Osteocyte (in vitro differentiated cells): ENCODE measurements at places on chromosomes 7 and 10.
A peak's percentile ranks its signal among the peaks of the same experiment; 100 is the strongest.

DNA sequence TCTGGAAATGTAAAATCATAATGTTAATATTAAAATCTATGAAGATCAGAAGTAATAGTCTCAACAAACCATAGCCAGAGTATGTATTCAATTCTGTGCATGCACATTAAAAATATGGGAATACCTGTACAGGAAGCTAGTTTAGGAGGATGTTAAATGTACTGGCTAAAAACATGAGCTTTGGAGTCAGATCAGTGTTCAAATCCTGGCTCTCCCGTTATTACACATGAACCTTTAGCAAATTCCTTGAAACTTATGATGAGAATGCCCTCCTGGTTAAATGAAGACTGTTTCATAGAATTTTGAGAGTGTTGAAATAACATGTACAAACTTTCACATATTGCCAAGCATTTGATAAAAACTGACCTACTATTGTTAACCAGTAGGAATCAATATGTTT lies 4.6 kb downstream of the ARL4A start:
- no peak for DNase-seq

DNA sequence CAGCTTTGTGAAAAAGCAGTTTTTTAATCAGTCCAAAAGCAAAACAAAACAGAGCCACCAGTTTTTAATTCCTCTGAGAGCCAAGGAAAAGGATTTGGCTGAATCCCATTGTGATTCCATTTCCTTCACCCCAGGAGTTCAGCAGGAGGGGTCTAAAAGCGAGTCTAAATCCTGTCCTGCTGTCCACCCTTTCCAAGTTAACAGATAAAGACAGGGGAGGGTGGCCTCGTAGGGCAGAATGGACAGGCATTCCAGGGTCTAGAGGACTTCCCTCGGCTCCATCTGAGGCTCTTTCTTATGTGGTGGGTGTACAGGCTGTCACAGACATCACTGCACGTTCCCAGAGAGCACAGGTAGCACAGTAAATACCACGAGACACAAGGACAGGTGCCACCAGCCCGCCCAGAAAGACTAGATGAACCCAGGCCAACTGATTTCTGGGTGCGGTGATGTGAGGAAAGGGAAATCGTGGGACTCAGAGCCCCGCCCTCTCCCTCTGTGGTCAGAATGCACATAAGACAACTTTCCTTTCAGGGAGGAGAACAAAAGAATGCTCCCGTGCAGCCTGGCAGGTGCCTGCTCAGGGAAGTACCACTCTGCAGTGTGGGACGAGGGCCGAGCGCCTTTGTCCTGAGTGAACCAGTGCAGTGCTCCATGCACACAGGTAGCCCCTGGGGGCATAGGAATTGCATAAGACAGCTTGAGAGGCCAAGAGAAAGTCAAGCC lies 119.7 kb downstream of the ABLIM1 start:
- no peak for DNase-seq

- no peak for DNase-seq
Measured at GRCh38 chr7:66247380-66248078, 42.4 kb downstream of the TPST1 start.

GRCh38 chr7:84091318-84091717 lies 103.3 kb downstream of the SEMA3A start:
- DNase-seq = no peak

- DNase-seq = no peak
Measured at GRCh38 chr10:128047991-128048818, 78.0 kb downstream of the MKI67 start.

GRCh38 chr10:132806561-132807003 lies 20.6 kb upstream of the NKX6-2 start:
- no peak for DNase-seq

GRCh38 chr7:105118612-105119600 lies 104.9 kb downstream of the KMT2E start:
- no peak for DNase-seq

DNA sequence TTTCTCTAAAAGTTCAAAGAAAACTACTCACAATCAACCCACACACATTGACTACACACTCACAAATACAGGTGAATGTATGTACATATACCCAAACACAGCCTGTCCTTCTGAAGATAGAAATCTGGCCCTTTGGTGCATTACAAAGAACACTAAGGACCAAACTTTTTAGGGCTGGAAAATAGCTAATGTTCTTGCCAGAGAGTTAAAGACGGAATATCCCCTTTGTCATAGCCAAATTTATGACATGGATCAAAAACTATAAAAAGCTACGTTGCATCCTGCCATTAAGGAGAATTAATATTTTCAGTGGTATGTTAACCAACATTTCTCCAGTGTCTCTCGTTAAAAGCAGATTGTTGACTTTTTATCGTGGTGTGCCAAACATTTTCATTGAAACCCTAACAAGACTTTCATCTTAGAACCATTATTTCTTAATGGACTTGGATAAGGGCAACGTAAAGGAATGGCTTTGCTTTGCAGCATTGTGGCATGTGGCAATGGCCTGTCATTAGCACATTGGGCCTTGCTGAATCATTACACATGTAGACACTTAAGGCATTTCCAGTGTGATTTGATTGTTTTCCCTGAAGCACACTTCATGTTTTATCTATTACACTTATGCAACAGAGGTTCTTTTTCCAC lies 150.9 kb upstream of the MEOX2 start:
- no peak for DNase-seq

DNA sequence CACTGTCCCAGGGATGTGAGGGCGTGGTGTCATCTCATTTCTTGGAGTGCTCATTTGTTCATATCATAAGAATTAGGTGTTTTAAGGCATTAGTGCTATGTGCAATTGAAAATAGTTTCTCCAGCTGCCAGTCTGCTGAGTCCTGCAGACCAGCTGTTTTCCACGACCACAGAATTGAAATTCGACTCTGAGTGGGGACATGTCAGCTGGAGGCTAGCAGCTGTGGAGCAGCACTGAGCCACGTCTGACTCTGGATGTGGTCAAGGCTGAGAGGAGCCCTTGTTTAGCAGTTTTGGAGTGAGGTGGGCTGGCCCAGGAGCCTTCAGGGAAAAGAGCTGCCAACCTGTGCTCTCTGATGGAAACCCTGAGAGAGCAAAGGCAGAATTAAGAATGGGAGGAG lies 156.3 kb upstream of the GRB10 start:
- DNase-seq = no peak

DNA sequence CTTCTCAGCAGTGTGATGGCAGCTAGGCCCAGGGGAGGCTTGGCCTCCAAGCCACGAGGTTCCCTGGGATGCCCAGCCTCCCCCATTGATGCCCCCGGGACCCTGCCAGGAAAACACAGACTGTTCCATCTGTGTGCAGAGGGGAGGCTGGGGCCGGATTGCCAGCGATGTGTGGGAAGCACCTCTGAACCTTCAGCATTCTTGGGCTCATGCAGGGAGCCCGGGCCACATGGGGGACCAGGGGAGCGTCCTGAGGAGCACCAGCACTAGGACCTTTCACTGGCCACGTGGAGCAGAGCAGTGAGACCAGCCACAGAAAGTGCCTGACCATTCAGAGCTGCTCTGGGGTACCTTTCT lies 2.6 kb downstream of the IMPDH1 start:
- DNase-seq = no peak

- DNase-seq = no peak
Measured at GRCh38 chr10:70923696-70924095, 35.3 kb upstream of the PCBD1 start.

GRCh38 chr10:119290301-119291048 lies 83.1 kb downstream of the GRK5 start:
- no peak for DNase-seq

DNA sequence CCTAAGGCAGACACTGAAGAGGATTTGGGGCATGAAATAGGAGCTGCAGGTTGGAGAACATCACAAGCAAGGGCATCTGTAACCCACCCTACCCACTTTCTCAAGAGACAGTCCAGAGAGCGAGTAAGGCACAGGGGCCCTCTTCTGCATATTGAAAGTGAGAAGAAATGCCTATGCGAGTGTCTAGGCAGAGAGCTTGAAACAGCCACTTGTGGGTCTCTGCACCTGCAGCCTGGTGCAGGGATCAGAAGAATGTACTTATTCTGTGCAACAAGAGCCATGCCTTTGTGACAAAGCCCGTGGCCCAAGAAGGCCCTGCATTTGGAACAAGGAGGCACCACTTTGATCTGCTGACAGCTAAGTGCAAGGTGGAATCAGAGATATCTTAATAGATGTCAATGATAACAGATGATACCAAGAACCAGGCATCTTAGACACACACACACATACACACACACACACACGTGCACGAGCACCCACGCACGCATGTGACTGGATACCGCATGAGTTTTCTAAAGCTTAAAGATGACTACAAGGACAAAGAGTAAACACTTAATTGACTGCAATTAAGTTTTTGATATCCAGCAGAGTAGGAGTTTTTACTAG lies 89.3 kb downstream of the NPSR1 start:
- DNase-seq = no peak

DNA sequence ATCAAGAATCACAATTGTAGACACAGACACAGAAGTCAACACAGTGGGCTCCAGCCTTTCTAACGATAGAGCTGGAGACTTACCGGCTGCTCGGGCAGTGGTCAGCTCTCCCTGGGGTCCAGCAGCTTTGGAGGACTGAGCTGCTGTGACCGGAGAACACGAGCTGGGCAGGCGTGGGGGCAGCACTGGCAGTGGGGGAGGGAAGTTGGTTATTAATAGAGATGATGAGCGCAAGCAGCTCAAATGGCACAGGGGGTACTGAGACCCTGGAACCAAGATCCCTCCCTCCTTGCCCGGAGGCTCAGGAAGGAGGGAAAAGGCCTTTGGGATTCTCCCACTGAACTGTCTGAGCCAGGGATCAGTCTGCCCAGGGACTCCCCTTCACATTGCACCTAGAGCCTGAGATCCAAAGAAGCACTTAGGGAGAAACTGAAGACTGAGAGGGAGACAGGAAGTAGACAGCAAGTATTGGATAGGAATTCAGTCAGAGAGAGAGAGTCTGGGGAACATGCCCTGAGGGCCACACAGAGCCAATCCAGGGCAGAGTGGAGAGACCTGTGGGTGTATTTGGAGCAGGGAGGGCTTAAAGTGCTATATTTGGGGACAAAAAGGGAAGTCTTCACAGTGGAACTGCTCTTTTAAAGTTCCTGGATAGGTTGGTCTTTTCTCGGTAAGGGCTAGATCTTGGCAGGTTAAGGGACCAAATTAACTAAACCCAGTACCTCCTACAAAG lies at the start of gene MYOZ1:
MYOZ1 (minus strand) TSS at position 147 of the 733 bp plus-strand sequence. CDS start 1,457 bp downstream, outside the sequence.
- no peak for DNase-seq

- DNase-seq = peak; percentile 72
Measured at GRCh38 chr10:131706952-131707351, 193.9 kb upstream of the PPP2R2D start.

- no peak for DNase-seq
Measured at GRCh38 chr10:44465401-44466115, 80.7 kb upstream of the CXCL12 start.

- DNase-seq = no peak
Measured at GRCh38 chr10:124864421-124865193, 63.0 kb downstream of the ABRAXAS2 start.

GRCh38 chr10:60664859-60665258 lies 113.4 kb upstream of the CDK1 start:
- DNase-seq = no peak

DNA sequence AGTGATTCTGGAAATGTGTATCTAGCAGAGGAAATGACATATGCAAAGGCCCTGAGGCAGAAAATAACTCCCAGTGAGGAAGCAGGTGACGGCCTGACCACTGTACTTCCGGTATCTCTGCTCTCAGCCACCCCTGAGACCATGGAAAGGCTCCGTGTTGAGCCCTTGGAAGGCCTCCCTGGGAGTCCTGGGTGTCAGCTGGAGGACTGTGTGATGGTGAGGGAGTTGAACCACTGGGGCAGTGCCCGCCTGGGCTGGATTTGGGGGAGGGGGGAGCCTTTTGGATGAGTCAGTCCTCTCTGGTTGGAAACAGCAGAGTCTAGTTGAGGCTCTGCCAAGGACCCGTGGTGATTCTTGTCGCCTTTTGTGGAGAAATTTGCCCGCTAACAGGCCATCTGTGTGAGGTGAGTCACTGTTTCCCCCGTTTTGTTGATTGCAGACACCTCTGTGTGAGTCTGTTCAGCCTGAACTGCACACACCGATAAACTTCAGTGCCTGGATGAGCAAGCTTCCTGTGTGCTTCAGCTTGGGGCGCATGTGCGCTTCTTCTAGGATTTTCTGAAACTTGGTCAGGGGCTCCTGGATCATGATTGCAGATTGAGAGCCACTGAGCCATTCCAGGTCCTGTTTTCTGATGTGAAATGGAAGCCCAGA lies 98.6 kb downstream of the GRK5 start:
- DNase-seq = no peak

- DNase-seq = no peak
Measured at GRCh38 chr10:49622426-49623425, 8.9 kb downstream of the CHAT start.

GRCh38 chr10:77244286-77244685 lies 393.3 kb downstream of the KCNMA1 start:
- no peak for DNase-seq

GRCh38 chr10:57222129-57222528 lies 861.1 kb upstream of the ZWINT start:
- DNase-seq = no peak

- DNase-seq = no peak
Measured at GRCh38 chr10:20596065-20596755, 300.9 kb downstream of the NEBL start.

GRCh38 chr10:122172361-122173008 lies 98.6 kb upstream of the BTBD16 start:
- DNase-seq = no peak

- no peak for DNase-seq
Measured at GRCh38 chr7:29955799-29956486, 33.7 kb downstream of the SCRN1 start.

DNA sequence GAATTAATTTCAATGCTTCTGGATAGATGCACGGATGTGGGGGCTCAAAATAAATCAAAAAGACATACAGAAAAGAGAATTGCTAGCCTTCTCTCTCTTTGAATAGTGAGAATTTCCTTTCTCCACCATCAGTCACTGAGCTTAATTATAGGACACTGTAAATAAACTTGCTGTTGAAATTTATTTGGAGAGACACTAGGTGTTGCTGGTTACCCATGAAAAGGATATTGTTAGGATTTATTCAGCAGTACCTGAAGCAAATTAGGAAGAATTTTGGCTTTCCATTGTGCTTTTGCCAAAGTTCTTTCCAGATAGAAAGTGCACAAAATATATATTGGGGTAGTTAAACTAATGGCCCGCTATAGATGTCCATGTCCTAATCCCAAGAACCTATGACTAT lies 27.6 kb downstream of the GCC1 start:
- DNase-seq = no peak

GRCh38 chr7:17598846-17599245 lies 300.4 kb downstream of the AHR start:
- DNase-seq = no peak

- no peak for DNase-seq
Measured at GRCh38 chr7:2444476-2444875, 31.7 kb downstream of the GRIFIN start.

- DNase-seq = no peak
Measured at GRCh38 chr7:80932536-80932935, 13.7 kb upstream of the SEMA3C start.
